Right cardiac atrium (tissue), 5 donors: ENCODE measurements at places on chromosomes 1 and 21. TPM values are rescaled to one million over a fixed set of nuclear protein-coding genes. Genes with fewer than 3 reads are reported as not detected.

The ANKRD35 gene
- total RNA-seq = 2.3 TPM

The CR1L gene
- total RNA-seq = not detected

The NUP210L gene
- 0.09 TPM for total RNA-seq

The HSD3B2 gene
- not detected for total RNA-seq

The GPR52 gene
- total RNA-seq = 3.1 TPM

The SPATA45 gene
- not detected for total RNA-seq

The SRSF10 gene
- 56.0 TPM for total RNA-seq

The RUNX3 gene
- total RNA-seq = 0.79 TPM

The CFAP74 gene
- not detected for total RNA-seq

The PEAR1 gene
- total RNA-seq = 6.6 TPM

The PLXNA2 gene
- 16.2 TPM for total RNA-seq

The TNNT2 gene
- 7,122 TPM for total RNA-seq

The LRIF1 gene
- 15.7 TPM for total RNA-seq

The TFF2 gene
- not detected for total RNA-seq

The GCSAML gene
- total RNA-seq = not detected

The TADA1 gene
- total RNA-seq = 9.9 TPM

The SPEN gene
- total RNA-seq = 31.5 TPM

The CDA gene
- total RNA-seq = 2.3 TPM

The RASAL2 gene
- total RNA-seq = 34.3 TPM

The OR2AK2 gene
- total RNA-seq = not detected

The PLCH2 gene
- 0.09 TPM for total RNA-seq

The IGSF21 gene
- total RNA-seq = 3.1 TPM

The UQCRHL gene
- total RNA-seq = 4.0 TPM

The REN gene
- total RNA-seq = 2.9 TPM

The HCN3 gene
- 0.97 TPM for total RNA-seq

The VANGL1 gene
- 7.5 TPM for total RNA-seq

The EXOC8 gene
- total RNA-seq = 12.3 TPM

The FCRL4 gene
- total RNA-seq = not detected

The LIN28A gene
- total RNA-seq = not detected

The LCE1B gene
- total RNA-seq = not detected

The DDR2 gene
- total RNA-seq = 72.1 TPM

The KIF1B gene
- 64.9 TPM for total RNA-seq

The PLA2G2A gene
- total RNA-seq = 499 TPM

The TFF1 gene
- total RNA-seq = not detected

The LHX8 gene
- not detected for total RNA-seq

The LORICRIN gene
- total RNA-seq = not detected

The MLLT11 gene
- 9.7 TPM for total RNA-seq

The LYSMD1 gene
- 16.1 TPM for total RNA-seq

The SPAG17 gene
- not detected for total RNA-seq

The RXFP4 gene
- not detected for total RNA-seq
